ENCODE measurements at places on chromosomes 3 and 15.

DNA sequence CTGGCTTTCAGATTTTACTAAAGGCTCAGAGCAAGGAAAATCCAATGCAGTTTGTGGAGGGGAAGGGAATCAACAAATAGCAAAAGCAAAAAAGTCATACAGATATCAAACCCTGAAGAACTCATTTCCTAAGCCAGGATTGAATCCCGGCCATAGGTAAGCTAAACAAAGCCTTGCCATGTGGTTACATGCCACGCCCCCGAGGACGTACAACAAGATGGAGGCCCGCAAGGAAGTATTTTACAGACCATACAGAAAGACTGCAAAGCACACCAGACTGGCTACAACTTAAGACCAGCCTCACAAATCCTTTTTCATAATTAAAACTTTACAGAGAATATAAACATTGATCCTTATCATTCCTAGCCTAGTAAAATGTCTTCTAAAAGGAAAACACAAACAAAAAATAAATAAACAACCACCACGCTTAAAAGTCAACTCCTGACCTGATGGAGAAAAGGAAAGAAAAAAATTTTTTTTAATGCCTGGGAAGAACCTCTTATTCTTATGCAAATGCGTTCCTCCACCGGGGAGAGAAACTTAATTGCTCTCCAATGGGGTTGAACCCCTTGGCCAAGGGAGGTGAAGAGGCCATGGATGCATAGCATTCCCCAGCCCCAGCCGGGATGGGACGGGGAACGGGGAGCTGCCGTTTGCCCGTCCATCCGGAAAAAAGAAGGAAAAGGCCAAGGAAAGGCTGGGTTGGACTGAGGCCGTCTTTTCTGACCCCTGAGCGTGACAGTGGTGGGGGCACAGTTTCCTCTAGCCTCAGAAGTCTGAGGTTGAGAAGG lies 39.3 kb downstream of the IL1RAP start:
- no peak for DNase-seq

DNA sequence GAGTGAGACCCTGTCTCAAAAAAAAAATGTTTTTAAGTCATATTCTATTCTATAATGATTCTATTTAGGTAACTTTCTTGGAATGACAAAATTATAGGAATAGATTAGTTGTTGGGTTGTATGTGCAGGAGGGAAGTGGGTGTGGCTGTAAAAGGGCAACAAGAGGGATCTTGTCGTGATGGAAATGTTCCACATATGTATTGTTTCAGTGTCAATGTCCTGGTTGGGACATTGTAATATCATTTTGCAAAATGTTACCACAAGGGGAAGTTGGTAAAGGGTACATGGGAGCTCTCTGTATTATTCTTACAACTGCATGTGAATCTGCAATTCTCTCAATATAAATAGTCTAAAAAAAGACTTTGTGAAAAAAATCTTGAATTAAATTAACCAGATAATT lies 14.3 kb upstream of the ABHD5 start:
- DNase-seq: no peak

GRCh38 chr3:110234831-110235230 lies 836.8 kb upstream of the NECTIN3 start:
- no peak for DNase-seq

GRCh38 chr3:135487261-135487660 lies 478.3 kb upstream of the PPP2R3A start:
- no peak for DNase-seq

GRCh38 chr15:76495487-76495886 lies 158.9 kb downstream of the ISL2 start:
- no peak for DNase-seq

- DNase-seq: no peak
Observed at GRCh38 chr3:100231668-100232067, 29.1 kb upstream of the TBC1D23 start.

DNA sequence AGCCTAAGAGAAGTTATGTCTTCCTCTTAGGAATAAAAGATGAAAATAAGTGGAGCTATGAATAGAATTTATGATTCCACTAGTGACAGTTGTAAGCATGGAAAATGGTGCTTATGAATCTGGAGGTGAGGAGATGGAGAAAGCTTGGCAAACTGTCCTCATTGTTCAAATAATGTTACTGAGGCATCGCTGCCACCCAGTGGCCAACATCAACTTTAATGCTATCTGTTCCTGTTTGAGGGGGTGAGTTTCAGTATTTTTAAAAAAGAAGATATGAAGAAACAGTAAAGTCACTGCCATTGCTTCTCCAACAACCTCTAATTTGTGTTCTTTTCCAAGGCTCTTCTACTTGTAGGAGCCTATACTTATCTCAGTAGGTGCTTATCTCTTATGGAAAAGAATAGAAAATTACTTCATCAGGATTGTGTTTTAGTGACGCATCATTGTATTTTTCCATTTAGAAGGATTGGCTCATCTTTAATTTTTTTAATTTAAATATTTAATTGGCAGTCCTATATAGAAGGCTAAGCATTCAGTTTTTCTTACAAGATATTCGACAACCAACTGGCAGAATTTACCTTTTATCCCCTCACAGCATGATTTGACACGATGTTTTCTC lies 260.4 kb upstream of the P2RY1 start:
- DNase-seq: no peak

GRCh38 chr3:81554388-81554787 lies 207.1 kb downstream of the GBE1 start:
- no peak for DNase-seq

DNA sequence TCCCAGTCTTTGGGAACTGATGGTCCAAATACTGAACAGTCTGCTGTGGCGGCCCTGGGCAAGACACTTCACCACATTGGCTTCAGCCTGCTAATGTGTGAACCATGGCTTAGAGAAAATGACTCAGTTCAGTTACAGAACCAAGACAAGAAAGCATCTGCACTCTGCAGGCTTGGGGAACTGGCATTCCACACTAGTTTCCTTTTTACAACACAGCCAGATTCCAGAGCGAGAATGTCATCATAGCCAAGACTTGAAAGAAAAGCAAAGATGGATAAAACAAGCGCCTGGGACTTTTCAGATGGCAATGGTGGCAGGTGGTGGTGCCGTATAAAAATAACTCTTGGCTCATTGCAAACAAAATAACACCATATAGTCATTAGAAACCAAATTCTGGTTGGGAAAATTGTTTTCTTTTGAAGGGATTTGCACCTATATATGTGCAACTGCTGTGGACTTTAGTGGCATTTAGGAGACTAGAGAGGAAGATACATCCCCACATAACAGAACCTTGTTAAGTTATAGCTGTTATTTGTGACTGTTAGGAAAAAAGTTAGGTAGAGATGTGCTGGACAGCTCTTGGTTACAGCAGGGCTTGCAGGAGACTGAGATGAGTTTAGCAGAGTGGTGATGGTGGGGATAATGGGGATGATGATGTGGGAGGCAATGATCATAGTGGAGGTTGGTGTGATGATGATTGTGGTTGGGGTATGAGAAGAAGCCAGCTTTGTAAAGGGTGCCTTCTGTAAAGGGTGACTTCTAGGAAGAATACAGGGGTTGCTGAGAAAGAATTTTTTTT lies 273.6 kb downstream of the THRB start:
- no peak for DNase-seq

DNA sequence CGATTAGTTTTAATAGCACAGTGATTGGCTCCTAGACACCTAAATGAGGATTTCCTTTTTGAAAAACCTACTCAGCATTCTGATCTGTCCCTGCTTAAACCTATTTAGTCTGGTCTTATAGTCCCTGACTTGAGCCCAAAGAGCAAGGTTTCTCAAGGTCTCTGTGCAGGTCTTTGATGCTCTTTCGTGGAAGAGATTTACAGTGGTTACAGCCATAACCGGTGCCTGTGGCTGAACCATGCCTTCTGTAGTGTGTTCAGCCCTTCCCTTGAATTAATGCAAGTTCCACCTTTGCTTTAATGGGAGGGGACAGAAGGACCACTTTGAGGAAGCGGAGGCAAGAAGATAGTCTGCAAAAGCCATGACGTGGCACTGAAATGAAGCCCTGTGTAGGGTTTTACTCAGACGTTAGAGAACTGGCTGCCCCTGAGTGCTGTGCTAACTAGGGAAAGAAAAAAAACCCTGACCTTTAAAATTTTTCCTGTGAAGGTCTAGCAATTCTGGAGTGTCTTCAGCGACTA lies 43.0 kb downstream of the ZBTB38 start:
- DNase-seq: no peak

GRCh38 chr3:138797508-138798038 lies 37.2 kb downstream of the PIK3CB start:
- no peak for DNase-seq

DNA sequence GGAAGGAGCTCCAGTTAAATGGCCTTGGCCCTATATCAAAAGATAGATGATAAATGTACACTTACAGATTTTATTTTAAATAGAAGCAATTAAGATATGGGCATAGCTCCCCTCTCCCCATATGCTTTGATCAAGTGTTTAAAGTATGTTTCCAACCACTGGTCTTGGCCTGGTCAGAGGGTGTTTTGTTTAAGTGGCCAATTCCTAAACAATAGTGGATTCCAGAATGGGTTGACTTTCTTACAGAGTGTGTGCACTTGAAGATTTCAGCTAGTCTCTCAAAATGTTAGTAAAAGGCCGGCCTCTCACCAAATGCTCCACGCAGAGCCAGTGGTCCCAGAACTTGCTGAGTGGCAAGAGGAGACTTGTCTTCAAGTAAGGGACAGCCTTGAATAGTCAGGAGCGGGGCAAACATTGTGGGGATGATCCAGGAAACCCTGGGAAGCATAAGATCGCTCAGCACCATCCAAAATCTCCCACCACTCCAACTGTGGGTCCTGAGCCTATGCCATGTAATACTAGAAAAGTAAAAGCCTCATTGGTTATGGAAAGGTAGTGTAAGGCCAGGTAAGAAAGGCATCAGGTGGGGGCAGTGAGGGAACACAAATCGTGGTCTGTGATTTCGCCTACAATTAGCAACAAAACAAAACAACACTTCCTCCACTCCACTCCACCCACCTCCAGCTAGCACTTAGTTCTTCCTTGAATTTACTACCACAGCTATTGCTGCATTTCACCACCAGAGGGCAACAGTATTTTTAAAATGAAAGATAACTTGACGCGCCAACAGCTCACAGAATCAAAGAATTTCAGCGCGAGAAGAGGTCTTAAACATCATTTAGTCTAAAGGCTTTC lies 4.8 kb downstream of the RARRES1 start:
- peak; percentile 54 for DNase-seq

- DNase-seq: no peak
Observed at GRCh38 chr15:98823012-98823458, 174.7 kb downstream of the IGF1R start.

GRCh38 chr3:112649478-112649735 lies 8.5 kb upstream of the CCDC80 start:
- DNase-seq: no peak

DNA sequence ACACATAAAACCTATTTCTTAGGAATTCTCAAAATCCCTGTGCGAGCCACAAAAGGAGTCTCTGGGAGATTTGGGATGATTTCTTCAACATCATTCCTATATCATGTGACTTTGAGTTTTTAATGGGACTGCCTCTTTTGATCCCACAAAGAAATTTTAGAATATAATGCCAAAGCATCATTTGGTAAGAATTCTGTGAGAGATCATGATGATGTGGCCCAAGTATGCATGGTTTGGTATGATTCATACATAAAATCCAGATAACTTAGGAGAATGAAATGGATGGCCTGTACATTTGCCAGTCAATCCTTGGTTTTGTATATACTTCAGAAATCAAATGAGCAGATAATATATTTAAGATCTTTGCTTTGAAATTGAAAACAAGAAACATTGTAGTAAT lies 61.3 kb downstream of the UBE2E2 start:
- no peak for DNase-seq

GRCh38 chr3:112000966-112001365 lies 2.2 kb downstream of the TAGLN3 start:
- DNase-seq: no peak

DNA sequence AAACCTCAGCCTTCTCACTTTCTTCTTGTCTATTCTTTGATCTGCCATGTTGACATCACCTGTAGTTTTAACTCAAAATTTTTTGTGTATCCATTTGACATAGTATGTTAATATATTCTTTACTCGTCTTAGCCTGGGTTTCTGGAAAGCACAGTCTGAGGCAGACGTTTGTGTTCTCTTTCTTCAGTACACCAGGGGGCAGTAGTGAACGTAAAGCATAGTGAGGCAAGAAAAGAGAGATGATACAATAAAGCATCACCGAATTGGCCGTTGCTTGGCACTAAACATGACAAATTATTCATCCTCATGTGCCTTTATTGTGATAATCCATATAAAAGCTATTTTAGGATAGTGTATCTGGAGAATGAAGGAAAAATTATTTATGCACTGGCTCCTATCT lies 141.0 kb upstream of the MYRIP start:
- DNase-seq: no peak

DNA sequence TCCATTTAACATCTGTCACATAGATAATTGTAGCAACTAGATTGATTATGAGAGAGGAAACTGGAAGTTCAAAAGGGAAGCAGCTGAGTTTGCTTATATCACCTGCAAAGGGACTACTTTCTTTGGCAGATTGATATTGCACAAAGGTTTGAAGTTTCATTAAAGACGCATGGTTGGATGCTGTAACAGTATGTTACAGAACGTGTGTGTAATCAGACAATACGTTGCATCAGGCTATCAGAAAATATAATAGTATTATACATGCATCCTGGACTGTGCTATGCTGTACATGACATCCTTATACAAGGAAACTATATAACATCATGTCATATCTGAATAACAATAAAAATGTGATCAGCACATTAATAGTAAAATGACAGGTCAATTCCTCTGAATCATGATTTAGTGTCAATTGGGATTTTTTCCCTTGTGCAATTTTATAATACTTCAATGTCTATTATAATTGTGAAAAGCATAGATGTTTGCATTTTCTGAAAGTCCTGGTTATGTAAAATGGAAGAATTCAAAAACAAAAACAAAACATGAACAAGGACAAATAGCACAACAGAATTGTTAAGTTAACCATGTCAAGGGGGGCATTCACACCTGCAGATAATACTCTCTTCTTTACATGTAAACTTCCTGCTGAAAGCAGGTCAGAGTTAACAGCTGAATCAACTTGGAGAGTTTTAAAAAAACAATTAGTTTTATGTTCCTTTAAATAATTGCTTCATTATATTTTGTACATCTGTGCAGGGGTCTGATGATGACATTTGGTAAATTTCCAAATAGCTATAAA lies 283.2 kb upstream of the KCNH8 start:
- DNase-seq: no peak

GRCh38 chr3:103085465-103085864 lies 650.6 kb downstream of the ZPLD1 start:
- DNase-seq: no peak

- no peak for DNase-seq
Observed at GRCh38 chr3:155871746-155872158, 1.3 kb downstream of the GMPS start.

GRCh38 chr15:78481917-78482316 lies 25.5 kb upstream of the HYKK start:
- no peak for DNase-seq
